AG08396 (cell line): ENCODE measurements at places on chromosomes 12 and 14.

- no peak for DNase-seq
Observed at GRCh38 chr12:66190519-66191370, 1.7 kb downstream of the IRAK3 start.

GRCh38 chr14:105392131-105393090, 5.9 kb upstream of the TEX22 start:
- DNase-seq: no peak

DNA sequence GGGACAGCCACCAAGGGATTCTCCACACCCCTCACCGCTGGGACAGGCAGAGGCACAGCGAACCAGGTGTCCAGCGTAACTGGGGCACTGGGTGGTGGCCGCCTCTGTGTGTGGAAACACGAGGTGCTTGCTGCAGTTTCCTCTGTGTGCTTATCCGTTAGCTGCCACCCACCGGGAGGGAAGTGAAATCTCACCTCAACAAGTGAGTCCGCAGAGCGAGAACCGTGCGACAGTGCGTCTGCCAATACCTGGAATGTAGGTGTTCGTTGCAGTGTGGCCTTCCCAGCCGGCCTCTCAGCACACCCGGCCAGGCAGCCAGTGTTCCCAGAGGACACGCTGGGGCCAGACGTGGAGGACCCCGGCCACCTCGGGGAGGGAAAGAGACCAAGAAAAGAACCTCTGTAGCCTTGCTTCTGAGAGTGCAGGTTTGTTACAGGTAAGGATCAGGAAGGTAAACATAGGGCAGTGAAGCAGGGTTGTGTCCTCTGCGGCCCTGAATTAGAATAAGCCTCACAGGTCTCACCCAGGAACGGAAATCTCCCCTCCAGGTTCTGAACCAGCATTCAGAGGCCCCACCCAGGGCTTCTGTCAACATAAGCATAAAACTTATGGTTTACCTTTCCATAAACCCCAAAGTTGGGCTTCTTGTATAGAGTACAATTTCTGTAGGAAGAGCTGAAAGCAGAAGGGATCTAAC, 1.5 kb downstream of the BCL2L14 start:
- DNase-seq: no peak

- DNase-seq: no peak
Observed at GRCh38 chr14:39154594-39155189, 15.4 kb downstream of the TRAPPC6B start.

DNA sequence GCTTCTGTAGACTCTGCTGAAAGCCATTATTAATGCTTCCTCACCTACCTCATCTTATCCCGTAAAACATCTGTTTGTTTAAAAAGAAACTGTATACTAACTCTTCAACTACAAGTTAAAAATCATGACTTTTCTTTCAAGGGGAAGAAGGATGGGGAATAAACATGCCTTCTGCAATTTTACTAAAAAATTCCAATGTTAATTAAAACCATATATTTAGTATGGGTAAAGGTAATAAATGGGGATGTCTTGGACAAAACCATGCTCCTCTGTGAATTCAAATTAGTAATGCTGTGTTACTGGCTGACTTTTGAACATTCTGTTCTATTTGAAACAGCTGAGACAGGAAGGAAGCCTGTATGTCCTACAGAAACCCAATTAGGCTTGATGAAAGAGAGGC, 311.1 kb upstream of the DIO2 start:
- no peak for DNase-seq

DNA sequence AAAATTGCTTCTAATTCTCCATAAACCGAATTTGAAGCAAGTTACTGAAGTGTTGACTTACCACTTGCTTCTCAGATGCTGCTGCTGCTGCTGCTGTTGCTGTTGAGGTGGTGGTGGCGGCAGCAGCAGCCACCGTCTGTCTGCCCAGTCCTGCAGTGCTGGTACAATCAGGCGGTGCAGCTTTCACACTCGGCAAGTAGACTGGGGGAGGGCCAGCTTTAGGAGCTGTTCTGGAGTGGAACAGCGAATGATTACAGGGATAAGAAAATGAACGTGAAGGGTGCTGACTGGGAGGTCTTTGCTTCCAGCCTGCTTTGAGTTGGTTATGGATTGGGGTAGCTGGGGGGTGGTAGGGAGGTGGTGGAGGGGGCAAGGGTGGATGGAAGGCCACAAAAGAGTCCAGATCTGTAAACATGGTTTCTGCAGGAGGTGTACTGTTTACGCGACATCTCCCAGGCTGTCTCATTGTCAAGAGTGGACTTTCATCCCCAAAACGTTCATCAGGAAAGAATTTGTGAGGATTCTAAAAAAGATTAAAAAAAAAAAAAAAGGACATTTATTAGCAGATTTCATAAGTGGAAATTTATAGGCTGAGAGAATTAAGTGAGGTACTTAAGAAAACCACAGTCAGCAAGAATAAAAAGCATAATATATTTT, 38.8 kb downstream of the UBR7 start:
- DNase-seq: no peak
